ENCODE measurements at places on chromosomes 7 and 10.

- DNase-seq: no peak
Measured at GRCh38 chr10:7593063-7593462, 73.7 kb downstream of the ITIH5 start.

- no peak for DNase-seq
Measured at GRCh38 chr7:776992-777727, 50.1 kb upstream of the PRKAR1B start.

GRCh38 chr7:141302617-141303016, 228.8 kb downstream of the TMEM178B start:
- no peak for DNase-seq

DNA sequence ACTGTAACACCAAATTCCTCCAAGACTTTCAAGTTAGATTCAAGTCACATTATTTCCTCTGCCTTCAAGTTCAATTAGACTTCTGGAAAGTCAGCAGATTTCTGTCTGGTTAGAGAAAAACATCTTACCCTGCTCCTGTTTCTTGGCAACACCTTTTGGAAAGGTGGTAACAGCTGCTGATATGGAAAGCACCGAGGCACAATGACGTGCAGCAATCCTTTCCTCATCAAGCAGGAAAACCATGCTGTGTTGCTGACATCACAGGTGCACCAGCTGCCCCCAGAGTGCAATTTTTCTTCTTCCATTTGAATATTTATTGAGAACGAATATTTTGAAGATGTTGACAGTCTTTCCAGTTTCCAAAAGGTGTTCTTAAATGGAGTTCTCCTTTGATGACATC, 41.9 kb downstream of the ZNF800 start:
- DNase-seq: no peak

- DNase-seq: no peak
Measured at GRCh38 chr7:38452681-38453108, 178.5 kb downstream of the AMPH start.

GRCh38 chr7:4745971-4746919, 29.2 kb upstream of the AP5Z1 start:
- DNase-seq: peak; percentile 88

DNA sequence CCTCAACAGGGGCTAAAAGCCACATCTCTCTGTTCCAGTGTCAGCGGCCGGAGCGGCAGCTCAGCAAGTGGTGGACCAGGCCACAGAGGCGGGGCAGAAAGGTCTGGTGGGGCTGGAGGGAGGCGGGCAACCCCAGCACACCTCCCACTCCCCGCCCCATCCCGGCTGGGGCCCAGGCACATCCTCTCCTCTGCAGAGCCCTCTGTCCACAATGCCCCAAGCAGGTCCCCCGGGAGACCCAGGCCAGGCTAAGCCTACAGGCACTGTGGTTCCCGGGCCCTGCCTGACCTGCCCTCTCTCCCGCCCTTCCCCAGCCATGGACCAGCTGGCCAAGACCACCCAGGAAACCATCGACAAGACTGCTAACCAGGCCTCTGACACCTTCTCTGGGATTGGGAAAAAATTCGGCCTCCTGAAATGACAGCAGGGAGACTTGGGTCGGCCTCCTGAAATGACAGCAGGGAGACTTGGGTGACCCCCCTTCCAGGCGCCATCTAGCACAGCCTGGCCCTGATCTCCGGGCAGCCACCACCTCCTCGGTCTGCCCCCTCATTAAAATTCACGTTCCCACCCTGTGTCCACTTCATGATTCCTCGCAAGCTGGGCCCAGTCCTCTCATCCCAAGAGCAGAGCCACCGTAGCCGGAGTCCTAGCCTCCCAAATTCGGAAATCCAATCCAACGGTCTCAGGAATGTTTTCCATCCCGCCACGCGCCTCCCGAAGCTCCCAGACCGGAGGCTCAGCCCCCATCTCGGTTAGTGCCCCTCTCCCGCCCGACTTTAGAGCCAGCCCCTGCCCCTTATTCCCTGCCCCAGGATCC, 2.1 kb downstream of the ADIRF start:
- no peak for DNase-seq

DNA sequence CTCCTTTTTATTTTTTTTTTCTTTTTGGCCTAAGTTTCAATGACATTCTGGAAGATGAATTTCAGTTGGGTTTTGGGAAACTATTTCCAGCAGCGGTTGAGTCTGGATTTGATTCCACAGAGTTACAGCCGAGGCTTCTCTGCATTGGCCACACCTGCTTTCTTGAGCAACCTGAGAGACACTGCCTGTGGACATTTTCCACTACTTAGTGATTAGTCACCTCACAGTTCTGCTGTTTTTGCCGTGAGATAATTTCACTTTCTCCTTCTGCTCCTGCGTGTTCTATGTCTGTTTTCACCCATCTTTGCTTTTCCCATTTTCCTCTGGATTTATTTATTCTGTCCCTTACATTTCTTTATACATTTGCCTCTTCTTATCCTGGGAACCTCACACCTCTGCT, 243.0 kb downstream of the BICC1 start:
- peak; percentile 3 for DNase-seq

DNA sequence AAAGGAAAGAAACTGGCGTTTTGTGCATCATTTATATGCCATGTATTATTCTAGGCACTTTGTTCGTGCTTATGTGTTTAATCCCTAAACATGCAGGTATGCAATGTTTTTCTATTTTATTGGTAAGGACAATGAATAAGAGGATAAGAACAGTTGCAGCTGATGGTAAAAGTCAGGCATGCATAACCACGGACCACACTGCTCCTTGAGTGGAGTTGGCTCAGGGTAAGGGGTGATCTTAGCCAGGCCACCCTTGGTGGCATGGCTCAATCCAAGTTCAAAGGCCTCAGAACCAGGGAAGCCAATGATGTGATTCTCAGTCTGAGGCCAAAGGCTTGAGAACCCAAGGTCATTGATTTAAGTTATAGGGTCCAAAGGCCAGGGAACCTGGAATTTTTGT, 1068.1 kb downstream of the NRG3 start:
- no peak for DNase-seq

DNA sequence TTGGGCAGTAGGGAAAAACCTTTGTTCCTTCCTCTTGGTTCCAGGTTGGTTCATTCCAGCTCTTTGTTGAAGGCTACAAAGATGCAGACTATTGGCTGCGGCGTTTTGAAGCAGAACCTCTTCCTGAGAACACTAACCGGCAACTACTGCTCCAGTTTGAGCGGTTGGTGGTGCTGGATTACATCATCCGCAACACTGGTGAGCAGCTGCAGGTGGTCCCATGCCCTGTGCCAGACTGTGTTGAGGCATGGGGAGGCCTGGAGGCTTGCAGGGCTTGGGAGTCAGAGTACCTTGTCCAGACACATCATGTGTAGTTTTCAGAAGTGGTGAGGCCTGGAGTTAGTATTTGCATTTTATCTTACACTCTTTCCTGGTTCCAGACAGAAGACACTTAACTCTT, 16.3 kb downstream of the PI4K2A start:
- no peak for DNase-seq

- DNase-seq: no peak
Measured at GRCh38 chr7:48259463-48260280, 88.4 kb downstream of the ABCA13 start.

GRCh38 chr7:68718097-68718551, 880.2 kb upstream of the AUTS2 start:
- DNase-seq: no peak

DNA sequence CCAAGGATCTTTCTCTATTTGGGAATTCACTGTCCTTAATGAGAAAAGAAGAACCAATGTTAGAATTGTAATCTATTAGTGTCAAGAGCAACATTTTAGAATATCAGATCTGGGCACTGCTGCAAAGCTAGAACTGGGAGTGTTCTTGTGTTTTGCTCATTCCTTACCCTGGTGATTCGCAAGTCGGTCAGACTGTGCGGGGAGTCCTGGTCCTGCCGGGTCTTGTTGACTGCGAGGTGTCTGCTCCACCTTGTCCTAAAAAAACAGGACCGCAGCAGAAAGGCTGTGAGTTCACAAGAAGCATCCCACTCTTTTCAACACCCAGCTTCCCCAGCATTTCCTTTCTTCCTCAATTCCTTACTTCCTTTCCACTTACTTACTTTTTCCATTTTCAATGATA, 79.0 kb downstream of the GRB10 start:
- no peak for DNase-seq

GRCh38 chr7:29243910-29244655, 49.5 kb downstream of the CHN2 start:
- DNase-seq: peak; percentile 65

GRCh38 chr10:104267721-104268404, 1.1 kb upstream of the GSTO2 start:
- no peak for DNase-seq

DNA sequence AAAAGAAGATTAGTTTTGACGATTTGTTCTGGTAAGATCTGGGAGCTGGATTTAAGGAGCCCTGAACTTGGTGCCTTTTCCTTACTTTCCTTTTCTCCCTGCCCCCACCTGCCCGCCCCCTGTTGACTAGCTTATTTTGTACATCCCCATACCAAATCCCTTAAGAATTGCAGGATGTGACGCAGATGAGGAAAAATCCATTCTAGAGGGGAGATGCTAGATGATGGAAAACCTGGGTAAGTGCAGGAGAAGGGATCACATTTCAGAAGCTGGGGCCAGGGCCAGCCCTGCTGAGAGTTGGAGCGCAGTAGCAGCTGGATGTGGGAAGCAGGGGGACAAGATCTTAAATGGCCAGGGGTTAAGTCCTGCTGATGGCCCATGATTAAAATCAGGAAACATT, 93.9 kb downstream of the CCDC3 start:
- DNase-seq: no peak

DNA sequence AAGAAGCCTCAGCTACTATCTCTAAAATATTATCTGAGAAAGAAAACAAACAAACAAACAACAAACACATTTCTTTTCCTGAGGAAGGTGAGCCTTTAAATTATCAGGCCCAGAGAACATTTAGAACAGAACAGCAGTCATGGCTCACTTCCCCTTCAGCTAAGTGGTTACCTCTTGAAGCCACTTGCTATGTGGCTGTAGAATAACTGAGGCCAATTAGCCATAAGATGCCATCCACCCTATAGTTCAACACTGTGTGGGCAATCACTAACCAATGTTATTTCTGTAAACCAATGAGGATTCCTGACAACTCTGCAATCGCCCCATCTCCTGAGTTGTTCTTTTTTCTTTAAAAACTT, 3.7 kb upstream of the UPP1 start:
- DNase-seq: no peak

DNA sequence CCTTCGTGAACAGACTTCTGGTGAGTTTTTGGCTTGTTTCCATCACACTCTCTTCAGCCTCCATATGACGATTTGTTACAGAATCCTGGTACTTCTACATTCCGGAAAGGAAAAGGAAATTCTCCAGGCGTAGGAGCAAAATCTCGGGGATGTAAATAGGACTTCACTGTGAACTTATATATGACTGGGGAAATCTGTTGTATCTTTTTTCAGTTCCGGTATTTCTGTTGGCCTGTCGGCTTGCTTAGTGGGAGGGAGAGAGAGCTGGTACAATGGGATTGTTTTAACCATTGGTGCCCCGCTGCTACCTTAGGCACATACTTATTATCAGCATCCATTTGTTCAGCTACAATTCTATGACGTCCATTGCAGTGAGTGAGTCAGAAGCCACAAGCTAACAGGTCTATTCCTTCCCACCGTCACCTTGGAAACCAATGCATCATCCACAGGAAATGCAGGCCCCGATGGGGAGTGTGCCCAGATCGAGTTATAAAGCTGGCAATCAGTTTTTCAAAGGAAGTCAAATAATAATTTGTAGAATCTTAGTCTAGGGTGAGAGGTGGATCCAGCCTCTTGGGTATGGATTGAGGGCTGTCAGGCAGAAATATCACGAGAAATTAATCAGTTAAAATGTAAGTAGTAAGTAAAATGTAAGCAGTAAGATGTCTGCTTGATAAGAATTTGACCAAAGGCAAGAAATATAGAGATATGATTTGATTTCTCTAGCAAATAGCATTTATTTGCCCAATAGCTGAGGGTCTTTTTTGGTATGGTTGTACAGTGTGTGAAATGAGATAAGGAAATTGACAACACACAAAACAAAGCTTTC, 92.0 kb upstream of the MKLN1 start:
- peak; percentile 53 for DNase-seq

GRCh38 chr7:35630024-35630972, 64.6 kb downstream of the HERPUD2 start:
- no peak for DNase-seq

DNA sequence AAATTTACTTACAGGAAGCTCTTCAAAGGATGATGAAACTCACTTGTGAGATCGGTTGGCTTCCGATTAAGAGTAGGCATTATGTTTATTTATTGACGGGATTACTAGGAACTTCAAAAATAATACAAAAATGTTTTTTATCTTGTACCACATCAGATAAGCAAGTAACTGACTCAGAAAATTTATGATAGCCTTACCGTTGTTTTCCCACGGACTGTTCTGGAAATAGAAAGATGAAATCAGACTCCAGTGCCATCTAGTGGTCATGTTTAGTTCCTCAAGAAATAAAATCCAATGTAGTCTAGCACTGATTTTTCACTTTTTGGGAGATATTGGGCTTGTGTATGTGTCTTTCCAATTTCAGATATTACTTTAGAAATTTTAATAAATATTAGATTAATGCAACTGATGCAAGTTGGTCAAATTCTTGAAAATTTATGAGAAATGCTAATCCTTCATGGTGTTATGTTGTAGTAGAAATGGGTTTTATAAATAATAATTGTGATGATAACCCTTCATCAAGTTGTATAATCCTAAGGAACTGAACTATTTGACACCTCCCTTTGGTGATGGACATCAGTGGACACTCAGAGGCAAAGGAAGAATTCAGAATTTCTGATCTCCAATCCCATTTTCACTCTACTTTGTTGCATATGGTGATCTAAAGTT, 168.8 kb downstream of the TMEM26 start:
- DNase-seq: peak; percentile 73

GRCh38 chr10:124626759-124627380, 117.3 kb downstream of the FAM53B start:
- DNase-seq: no peak

DNA sequence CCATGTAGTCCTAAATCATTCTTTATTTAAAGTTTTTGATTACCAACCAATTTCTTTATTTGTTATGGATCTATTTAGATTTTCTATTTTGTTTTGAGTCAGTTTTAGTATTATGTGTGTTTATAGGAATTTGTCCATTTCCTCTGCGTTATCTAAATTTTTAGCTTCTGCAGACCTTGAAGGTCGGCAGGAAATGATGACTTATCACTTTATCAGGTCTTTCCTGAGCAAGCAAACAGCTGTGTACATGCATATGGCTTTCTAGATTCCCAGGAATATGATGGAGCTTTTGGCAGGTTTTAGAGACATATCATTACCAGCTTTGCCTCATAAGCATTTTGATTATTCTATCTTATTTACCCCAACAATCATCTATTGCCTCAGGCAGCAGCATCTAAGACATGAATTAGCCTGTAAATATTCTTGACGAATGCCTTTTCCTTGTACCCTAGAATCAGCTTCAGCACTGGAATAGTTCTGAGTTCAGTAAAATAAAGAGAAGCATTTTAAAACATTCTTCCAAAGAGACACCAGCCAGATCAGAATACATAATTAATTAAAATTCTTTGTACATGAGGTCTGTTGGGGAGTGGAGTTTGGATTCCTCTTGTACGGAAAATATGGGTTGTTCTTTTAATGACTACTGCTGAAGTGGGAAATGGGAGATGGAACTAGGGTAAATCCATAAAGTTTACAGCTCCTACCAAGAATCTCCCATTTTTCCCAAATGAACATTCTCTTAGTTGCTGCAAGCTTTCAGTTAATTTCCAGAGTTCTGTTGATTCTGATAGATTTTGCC, 408.8 kb upstream of the SEMA3C start:
- no peak for DNase-seq

GRCh38 chr7:8204339-8205030, 57.5 kb downstream of the ICA1 start:
- no peak for DNase-seq

Measured in suppressor macrophage treated with lipopolysaccharide for 4 hours (primary cell).